Mucosa of descending colon (tissue), 3 donors: ENCODE measurements at places on chromosomes 12 and 14. TPM values are rescaled to one million over a fixed set of nuclear protein-coding genes. Genes with fewer than 3 reads are reported as not detected.

DNA sequence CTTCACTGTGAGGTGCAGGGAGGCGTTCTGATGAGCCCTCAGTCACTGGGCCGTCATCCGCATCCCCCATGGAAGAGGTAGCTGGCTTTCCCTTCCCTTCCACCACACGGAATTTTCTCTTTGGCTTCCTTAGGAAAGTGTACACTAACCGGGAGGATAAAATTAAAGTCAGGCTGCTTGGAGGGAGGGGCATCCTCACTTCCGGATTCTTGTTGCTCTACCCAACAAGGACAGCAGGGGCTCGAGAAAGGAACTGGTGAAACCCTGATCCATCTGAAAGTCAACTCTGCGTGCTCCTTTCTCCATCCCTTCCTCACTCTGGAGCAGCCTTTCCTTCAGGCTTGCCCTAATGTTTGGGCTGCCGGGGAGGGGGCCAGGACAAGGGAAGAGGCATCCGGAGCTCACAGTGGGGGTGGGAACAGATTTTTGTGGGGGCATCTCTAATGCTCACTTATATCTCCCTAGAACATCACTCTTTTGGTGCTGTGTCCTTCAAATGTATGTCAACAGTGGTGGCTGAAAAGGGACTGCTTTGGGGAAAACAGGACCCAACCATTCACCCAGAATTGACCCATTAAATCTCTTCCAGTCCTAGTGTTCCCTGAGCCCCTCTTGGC is 101.4 kb upstream of the FKBP4 start:
- DNase-seq = no peak

GRCh38 chr12:30304528-30304927 is 391.1 kb downstream of the IPO8 start:
- DNase-seq = no peak

The KRT6C gene
- 0.20 TPM for total RNA-seq

GRCh38 chr12:47388712-47389111 is 309.0 kb upstream of the AMIGO2 start:
- DNase-seq = no peak

The IPO8 gene
- total RNA-seq = 72.3 TPM
